Activated CD8-positive, alpha-beta memory T cell treated with anti-CD3 and anti-CD28 coated beads for 48 hours (primary cell): ENCODE measurements at places on chromosomes 16 and 17.

GRCh38 chr16:50816901-50817555, 75.1 kb downstream of the CYLD start:
- no peak for DNase-seq

GRCh38 chr17:50631908-50632571, 2.6 kb upstream of the ABCC3 start:
- no peak for DNase-seq

DNA sequence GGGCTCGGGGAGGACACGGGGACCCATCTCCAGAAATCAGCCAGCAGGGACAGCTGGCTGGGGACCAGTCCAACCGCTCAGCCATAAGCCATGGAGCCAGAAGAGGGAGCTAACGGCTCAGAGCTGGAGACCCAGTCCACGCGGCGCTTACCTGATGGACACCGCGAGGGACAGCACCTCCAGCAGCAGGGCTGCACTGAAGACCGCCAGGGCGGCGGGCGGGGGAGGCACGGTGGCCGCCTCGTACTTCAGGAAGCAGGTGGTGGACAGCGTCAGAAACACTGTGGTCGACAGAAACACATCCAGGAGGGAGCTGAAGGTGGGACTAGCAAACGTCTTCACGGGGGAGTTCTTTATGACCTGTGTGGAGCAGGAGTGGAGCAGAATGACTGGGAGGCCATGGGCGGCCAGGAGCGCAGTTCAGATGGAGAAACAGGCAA, 102.6 kb upstream of the CREBBP start:
- no peak for DNase-seq

- no peak for DNase-seq
These were observed 122.5 kb upstream of the GNAO1 start for GRCh38 chr16:56068816-56069215.

- no peak for DNase-seq
These were observed 167.1 kb downstream of the BANP start for GRCh38 chr16:88118376-88118775.

DNA sequence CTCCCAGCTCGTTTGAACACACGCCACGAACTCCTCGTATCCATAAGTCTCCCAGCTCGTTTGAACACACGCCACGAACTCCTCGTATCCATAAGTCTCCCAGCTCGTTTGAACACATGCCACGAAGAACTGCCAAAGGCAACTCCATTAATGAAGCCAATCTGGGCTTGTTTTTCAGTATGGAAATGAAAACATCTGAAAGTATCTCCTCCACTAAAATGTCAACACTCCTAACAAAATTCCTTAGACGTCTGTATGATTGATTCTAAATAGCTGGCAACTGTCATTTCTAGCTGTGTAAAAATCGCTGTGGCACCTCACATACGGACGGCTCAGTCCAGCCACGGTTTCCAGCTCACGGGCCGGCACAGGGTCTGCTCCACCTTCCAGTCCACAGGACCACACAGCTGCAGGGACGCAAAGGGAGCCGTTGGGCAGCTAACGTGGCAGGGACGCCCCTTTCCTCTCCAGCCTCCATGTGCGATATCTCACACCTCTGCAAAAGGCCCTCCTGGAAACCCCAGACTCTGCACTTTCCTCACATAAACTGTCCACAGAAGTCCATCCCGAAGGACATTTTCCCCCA, 67.1 kb upstream of the METRNL start:
- DNase-seq, result no peak
